ENCODE measurements at places on chromosomes 5 and 9.

DNA sequence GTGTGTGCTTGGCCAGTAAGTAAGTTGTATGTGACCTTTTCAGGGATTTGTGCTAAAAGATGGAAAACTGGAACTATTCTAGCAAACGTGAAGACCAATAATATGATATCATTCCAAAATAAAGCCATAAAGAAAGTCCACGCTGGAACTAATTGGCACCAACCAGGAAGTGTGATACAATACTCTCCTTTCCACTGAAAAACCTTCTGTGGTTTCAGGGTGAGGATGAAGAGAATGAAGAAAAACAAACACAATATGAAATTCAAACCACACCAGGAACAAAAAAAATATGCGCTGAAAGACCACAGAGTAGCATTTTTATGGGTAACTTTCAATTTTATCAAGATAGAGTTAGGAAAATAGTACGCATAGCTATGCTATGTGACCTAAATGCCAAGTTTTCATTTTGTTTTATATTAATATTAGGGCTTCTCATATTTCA, 105.8 kb downstream of the EFNA5 start:
- DNase-seq, result no peak

GRCh38 chr9:124697326-124698200, 73.5 kb downstream of the NR6A1 start:
- DNase-seq, result no peak

GRCh38 chr9:9142001-9142400, 1342.4 kb upstream of the DMAC1 start:
- DNase-seq, result no peak

DNA sequence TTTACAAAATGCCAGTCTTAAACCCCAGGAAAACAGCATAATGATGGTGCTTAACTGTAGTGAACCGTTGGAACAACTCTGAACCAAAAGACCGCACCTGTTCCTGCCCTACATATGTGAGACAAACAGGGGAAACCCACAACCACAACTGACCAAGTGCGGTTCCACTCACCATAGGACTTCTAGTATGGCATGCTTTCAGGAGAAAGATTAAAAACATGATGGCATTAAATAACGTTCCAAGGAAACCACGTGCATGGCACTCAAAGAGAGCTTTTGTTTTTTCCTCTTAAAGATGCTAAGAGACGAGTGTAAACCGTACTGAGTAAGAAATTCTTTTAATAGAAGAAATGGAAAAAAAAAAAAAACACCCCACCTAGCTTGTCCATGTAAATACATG, 119.8 kb downstream of the SSBP2 start:
- no peak for DNase-seq

- DNase-seq, result no peak
These were observed 1.0 kb downstream of the FPGS start for GRCh38 chr9:127803507-127804352.

- no peak for DNase-seq
These were observed 119.1 kb upstream of the TBC1D2 start for GRCh38 chr9:98374385-98375051.

DNA sequence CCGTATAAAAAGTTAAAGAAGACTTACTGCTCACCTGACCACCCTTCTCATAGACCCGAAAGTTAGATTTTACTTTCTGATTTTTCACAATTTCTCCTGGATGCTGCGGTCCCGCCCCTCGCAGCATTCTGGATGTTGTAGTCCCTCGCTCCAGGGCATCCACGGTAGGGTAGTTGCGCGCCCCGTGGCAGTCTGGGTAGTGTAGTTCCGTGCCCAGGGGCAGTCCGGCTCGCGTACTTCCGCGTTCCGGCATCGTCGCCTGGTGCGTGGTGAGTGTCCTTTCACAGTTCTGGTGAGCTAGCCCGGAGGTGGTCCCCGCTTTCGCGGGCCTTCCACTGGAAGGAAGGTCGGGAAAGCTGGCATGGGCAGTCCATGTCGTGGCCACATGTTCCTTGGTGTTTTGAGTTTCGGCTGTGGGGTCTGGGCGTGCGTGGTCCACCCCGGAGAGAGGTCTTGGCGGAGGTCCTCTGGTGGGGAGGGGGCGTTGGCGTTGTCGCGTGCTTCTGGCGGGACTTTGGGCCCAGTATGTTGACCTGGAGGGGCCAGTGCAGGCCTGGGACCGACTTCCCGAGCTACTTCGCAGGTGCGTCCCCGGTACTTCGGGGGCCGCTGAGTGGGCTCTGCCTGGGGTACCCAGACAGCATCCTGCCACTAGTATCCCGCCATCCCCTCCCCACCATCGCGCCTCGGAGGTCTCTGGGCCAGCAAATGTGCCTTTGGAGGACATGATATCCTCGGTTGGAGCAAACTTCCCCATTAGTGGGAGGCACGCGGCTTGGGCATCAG, at the start of gene ZNF169:
TSS of gene ZNF169 (plus strand) at position 222 of the 786 bp plus-strand sequence. CDS start 19,515 bp downstream, outside the sequence.
- peak; percentile 91 for DNase-seq

DNA sequence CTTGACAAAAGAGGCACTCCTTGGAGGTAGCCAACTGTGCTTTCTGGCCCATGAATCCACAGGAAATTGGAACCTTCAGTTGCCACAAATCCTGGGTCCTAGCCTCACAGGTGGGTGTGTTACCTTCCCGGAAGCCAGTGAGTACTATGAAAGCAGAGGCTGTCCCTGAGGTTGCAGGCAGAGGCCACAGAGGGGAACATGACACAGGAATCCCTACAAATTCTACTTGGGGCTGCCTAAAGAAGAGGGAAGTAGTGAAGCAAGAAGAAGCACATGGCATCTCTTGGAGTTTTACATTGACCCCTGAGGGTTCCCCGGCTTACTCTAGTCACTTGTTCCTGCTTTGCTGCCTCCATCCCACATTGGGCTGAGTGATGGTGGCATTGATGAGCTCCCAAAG, 2.6 kb downstream of the SLC22A5 start:
- DNase-seq, result no peak

DNA sequence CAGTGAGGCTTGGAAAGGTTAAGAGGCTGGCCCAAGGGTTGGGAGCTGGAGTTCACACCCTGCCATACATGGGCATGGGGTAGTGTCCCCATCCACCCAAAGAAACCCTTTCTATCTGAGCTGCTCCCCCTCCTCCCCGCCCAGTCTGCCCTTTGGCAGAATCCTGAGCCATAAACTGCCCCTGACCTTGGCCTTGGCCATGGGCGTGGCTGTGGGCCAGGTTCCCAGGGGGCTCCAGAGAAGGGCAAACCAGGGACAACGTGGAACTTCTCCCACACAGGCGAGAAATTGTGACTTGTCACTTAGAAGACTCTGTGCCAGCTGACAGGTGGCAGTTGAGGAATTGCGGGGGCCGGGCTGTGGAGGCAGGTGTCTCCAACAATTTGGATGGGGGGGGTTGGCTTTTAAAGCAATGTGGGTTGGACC, 4.8 kb downstream of the FAM78A start:
- no peak for DNase-seq

GRCh38 chr5:5880077-5880763, 457.7 kb downstream of the ICE1 start:
- no peak for DNase-seq

DNA sequence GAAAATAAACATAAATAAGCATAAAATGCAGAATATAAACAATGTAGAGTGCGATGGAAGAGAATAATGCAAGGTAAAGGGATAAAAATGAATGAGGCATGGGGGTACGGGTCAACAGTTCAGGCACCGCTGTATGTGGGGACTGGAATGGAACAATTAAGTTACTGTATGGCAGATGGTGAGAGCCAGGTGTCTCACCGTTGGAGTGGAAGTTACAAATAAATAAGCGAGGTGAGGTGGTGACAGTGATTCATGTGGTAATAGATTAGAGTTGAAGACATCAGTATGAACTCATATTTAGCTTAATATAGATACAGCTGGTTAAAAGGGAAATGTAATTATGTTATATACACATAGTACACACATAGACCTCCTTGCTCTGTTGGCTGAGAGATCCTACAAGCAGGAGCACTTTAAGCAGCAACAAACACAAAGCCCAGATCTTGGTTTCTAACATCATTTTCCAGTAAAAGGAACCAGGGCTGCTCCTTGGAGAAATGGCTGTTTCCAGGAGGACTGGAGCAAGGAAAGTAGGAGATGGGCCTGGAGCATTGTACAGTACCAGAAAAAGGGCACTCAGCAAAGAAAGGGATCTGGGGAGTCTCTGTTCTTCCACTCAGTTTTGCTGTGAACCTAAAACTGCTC, 2.4 kb upstream of the OMD start:
- DNase-seq, result no peak

DNA sequence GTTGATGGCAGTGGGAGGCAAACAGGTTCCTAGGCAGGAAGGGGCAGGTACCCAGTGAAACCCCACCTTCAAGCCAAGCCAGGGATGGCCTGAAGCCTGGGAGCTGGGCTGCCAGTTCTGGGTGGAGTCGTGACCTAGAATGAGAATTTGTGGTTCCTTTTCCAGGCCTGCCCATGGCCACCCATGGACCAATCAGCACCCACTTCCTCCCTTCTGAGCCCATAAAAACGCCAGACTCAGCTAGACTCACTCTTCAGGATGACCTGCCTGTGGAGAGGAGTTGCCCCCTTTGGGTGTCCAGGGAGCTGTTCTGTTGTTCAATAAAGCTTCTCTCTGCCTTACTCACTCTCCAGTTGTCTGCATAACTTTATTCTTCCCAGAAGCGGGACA, 144.0 kb upstream of the MRPS30 start:
- no peak for DNase-seq

GRCh38 chr9:136433849-136434579, 5.6 kb downstream of the INPP5E start:
- DNase-seq, result no peak

GRCh38 chr5:120464627-120465435, 731 bp downstream of the PRR16 start:
- no peak for DNase-seq

DNA sequence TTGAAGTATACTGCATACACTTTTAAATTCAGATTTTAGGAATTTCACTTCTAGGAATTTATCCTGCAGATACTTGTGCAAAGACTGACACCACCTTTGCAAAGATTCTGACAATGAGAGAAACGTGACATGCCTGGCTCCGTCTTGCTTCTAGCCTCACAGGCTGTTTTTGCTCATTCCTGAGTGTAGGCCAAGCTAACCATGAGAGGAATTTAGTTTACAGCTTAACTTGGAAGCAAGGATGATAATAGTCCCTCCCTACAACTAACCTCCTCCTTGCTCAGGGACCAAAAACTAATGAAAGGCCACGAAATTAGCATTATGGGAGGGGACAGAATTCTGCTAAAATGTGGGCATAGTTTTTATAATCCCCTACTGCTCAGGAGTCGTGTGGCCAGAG, 31.1 kb downstream of the C5orf22 start:
- no peak for DNase-seq

DNA sequence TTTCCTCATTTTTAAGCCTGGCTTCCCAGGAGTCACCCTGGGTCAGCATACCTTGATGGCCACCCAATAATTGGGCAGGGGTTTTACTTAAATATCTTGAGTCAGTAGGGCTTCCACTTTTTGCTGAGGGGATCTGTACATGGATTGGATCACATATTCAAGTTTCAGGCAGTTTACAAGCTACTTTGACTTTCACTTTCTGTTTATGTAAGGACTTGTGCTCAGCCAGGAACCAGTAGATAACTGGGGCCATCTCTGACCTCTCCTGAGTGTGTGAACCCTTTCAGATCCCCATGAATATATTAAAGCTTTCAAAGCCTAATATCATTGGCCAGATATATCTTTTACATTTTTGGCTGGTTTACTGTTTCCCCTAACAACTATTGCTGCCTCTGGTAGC, 45.1 kb downstream of the SLCO6A1 start:
- no peak for DNase-seq
